Substantia nigra (tissue), 51 donors: ENCODE measurements at places on chromosomes 2 and 18.

DNA sequence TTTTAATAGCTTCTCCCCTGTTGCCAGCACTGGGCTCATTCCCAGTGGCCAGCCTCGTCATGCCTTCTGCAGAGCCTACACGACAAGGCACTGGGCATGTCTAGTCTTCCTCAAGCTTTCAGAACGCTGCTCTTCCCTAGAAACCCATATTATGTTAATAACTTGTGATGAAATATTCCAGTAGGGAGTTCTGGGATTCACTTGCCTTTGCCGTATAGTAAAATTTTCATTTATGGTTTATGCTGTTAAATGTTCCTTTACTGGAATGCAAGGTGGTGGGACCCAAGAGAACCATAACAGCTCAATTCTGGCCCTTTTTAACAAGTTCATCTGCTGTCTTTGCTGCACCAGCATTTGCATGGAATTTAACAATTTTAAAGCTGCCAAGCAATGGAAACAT lies 45.5 kb upstream of the SLC14A1 start:
- DNase-seq = no peak

GRCh38 chr2:113175042-113175628 lies 1.4 kb downstream of the PSD4 start:
- no peak for DNase-seq

- DNase-seq = no peak
Measured at GRCh38 chr2:100891906-100892642, 72.1 kb downstream of the NPAS2 start.

- no peak for DNase-seq
Measured at GRCh38 chr2:105904938-105905337, 160.2 kb downstream of the NCK2 start.

DNA sequence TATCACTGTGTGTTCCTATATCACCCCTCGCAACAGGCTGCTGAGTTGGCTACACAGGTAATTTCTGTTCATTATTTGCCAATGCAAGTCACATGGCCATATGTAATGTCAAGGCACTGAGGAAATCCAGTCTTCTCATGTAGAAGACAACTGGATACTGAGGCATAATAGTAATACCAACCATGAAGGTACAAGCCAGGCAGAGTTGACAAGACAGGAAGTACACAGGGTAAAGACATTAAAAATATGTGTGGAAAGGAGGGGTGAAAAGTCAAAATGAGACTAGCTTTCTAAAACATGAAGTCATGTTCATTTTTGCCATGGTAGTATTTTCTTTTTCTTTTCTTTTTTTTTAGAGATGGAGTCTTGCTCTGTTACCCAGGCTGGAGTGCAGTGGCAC lies 17.5 kb upstream of the RNF138 start:
- DNase-seq = no peak

- no peak for DNase-seq
Measured at GRCh38 chr2:133667085-133667484, 98.8 kb upstream of the NCKAP5 start.

GRCh38 chr18:41933778-41934177 lies 21.3 kb upstream of the PIK3C3 start:
- no peak for DNase-seq

- DNase-seq = no peak
Measured at GRCh38 chr2:240957656-240958365, 40.6 kb upstream of the SNED1 start.

GRCh38 chr2:240169486-240170353 lies 29.3 kb upstream of the OTOS start:
- DNase-seq = no peak

GRCh38 chr2:62733546-62733945 lies 28.0 kb downstream of the EHBP1 start:
- no peak for DNase-seq

DNA sequence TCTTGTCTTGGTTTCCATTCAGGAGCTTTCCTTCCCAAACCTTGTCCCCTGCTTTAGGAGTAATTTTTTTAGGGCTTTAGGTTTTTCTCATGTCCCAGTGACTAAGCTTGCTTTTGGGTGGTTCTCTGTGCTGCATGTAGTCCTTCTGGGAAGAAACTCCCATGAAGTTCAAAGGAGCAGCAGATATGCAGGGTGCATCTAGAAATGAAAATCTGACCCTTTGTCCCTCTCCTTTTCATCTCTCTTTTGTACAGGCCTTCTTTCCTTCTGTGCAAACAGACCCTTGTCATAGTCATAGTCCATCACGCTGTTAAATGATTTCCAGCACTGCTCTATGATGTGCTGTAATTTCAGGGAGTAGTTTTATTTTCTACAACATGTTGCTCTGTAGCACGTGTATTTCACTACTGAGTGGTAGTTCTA lies 20.4 kb downstream of the FMNL2 start:
- no peak for DNase-seq

DNA sequence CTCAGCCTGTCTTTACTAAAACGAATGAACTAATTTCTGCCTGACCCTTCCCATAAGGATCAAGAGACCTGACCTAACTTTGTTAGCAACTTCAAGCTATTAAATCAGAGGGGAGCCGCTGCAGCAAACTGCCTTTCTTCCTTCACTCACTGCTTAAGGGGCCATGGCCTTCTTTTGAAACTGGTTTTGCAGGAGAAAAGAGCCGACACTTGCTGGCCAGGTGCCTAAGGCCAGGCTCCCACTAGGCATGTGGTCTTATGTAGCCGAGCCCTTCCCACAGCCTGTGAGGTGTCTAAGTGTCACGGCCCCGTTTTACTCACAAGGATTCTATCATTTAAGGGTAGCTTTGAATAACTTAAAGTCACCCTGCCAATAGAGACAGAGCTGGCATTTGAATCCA lies 130.8 kb downstream of the ZNF236 start:
- no peak for DNase-seq

- no peak for DNase-seq
Measured at GRCh38 chr2:164771897-164772296, 69.7 kb downstream of the COBLL1 start.

DNA sequence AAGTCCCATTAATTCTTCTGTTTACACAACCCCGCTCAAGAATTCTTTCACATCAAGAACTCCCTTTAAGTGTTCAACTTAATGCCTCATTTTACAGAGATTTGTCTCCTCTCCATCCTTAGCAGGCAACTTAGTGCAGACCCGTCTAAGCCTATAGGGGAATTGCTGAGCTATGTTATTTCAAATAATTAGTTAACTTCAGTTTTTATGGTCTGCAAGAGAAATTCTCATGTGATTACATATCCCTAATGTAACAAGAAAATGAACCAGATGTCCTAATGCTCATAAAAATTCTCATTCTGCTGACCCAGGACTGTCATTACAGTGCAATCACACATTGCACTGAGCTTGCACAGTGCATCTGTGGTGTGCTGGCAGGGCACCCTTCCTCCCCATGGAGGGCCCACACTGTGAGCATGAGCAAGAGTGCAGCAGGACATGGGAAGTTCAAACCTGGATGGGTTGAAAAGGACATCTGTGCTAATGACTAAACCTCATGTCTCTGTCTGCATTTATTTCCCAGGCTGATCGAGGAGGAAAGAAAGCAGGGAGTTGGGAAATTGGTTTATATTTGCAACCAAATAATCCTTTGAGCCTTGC lies 97.1 kb downstream of the COL5A2 start:
- DNase-seq = no peak

DNA sequence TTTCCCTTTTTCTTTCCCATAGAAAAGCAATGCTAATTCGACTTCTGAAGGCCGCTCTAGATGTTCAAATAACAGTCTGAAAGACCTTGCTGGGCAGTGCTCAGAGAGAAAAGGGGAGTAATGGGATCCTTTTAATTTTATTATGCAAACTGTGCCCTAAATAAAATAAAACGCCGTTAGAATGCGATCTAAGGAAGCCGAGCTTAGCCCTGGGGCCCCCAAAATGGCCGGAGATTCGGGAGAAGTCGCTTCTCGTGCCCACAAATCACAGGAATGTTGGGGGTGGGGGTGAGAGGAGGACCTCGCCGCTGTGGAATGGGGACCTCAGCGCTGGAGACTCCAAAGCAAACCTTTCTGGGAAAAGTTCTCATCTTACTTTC lies 8.4 kb upstream of the POU3F3 start:
- DNase-seq = no peak

DNA sequence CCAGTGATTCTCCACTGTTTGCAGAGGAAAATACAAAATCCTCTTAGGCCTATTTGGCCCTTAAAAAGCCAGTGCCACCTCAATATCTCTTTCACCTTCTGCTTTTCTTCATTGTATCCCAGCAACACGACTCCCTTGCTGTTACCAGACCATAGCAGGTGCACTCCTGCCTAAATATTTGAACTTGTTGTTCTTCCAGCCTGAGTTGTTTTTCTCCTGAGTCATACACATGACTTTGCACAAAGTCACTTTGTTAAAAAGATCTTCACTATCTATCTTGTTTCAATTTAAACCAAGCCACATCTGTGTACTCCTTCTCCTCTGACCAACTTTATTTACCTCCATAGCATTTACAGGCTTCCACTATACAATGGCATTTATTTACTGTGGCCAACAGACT lies 103.6 kb downstream of the LRRTM4 start:
- DNase-seq = no peak

GRCh38 chr2:41716497-41716896 lies 331.3 kb upstream of the PKDCC start:
- DNase-seq = no peak
